Activated T-helper 1 cell treated with Interleukin-2 at 50 U/mL for 16 hours (primary cell): ENCODE measurements at places on chromosomes 2 and 18.

- DNase-seq = no peak
Measured at GRCh38 chr2:100870652-100871531, 51.0 kb downstream of the NPAS2 start.

DNA sequence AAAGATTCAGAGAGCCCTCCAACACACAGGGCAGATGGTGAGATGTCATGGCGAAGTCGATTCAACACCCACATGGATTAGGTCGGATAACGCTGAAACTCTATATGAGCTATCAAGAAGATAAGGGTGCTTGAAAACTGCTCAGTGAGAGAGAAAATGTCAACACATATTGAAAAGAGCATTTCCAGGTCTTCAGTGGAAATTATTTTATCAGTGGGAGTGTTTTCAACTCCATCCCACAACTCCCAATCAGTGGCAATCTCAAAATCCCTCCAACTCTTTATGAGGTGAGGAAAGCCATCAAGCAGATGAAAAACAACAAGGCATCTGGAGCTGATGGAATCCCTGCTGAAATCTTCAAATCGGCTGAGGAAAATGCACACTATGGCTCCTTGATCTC is 104.5 kb upstream of the KLHL14 start:
- no peak for DNase-seq

GRCh38 chr2:45929674-45930395 is 278.4 kb downstream of the PRKCE start:
- no peak for DNase-seq

- no peak for DNase-seq
Measured at GRCh38 chr18:46632401-46633071, 24.5 kb downstream of the LOXHD1 start.

DNA sequence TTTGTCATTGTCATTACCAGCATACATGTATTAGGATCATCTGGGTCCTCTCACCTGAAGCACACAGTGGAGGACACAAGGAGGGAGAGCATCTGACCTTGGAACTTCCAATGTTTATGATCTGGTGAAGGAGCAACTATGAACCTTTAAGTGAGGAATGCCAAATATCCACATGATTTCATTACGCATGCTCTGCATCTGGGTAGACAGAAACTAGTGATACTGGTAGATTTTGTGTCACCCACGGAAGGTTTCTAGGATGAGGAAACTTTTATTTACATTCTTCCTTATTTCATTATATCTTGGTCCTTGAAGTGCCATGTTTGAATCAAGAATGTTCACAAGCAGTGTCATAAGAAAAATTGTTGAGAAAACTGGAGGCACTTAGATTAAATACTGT is 32.1 kb downstream of the SPC25 start:
- DNase-seq = no peak

- DNase-seq = no peak
Measured at GRCh38 chr18:22186484-22186971, 17.1 kb downstream of the GATA6 start.

GRCh38 chr18:51278045-51278649 is 80.7 kb upstream of the MEX3C start:
- no peak for DNase-seq

DNA sequence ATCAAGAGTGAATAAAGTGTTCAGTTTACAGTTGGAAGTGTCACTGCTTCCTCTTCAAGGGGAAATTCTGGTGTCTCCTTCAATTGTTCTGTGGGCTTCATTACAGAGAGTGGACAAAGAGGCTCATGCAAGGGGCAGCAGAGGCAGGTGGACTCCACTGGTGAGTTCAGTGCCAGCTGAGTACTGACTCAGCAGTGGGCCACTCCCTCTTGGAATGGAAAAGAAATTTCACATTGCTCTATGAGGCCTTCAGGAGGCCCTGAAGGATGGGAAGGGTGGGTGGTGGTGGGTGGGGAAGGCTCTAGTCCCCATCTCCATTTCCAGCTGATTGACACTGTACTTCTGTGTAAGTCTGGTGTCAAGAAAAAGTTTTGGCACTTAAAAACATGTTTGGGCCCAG is 66.4 kb downstream of the PRELID3A start:
- DNase-seq = no peak

GRCh38 chr2:6214471-6214870 is 522.3 kb downstream of the SOX11 start:
- DNase-seq = no peak

DNA sequence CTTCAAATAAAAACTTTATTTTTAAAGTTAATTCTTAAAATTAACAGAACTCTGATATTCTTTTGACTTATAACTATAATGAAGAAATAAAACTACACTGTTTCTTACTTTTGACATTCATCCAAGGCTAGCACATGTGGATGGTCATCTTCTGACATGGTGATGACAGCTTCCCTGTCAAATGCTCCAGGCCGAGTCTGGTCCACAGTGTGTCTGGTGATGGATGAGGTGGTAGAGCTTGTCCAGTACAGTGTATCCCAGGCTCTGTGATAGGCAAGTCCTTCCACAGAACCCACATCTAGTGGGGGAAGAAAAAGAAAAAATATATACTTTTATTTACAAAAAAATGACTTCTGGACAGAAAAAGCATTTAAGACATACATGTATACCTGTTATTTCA is 1529.5 kb downstream of the LRP1B start:
- no peak for DNase-seq

GRCh38 chr2:150653351-150653750 is 165.9 kb upstream of the RND3 start:
- no peak for DNase-seq

DNA sequence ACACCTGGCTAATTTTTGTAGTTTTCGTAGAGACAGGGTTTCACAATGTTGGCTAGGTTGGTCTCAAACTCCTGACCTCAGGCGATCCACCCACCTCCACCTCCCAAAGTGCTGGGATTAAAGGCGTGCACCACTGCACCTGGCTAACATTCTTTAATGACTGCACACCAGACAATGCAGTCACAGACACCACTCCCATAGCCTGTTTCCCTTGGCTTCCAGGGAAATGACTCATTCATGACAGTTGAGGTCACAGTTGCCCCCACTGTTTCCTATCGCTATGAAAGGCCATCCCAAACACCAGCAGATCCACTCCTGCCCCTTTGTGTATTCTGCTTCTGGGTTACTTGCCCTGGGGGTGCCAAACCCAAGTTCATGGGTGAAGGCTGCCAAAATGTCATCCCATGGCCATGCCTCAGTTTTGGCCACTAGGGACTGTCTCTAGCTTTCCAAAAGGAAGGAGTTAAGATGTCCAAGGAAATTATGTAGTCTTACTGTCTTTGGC is 8.7 kb downstream of the CHMP1B start:
- DNase-seq = no peak

GRCh38 chr2:231914077-231914690 is 12.0 kb downstream of the NPPC start:
- DNase-seq = no peak

GRCh38 chr18:12462242-12462641 is 54.5 kb downstream of the PRELID3A start:
- DNase-seq = no peak

DNA sequence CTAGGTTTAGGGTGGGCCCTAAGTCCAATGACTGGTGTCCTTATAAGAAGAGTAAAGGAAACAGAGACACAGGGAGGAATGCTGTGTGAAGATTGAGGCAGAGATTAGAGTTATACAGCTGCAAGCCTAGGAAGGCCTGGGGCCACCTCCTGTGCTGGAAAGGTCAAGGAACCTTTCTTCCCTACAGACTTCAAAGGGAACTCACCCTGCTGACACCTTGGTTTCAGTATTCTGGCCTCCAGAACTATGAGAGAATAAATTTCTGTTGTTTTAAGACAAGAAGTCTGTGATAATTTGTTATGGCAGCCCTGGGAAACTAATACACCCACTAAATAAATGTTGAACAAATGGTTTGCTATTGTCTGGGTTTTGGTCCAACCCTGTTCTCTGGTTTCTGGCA is 102.3 kb upstream of the NEUROD1 start:
- DNase-seq = no peak

GRCh38 chr2:17869128-17869527 is 9.3 kb upstream of the KCNS3 start:
- no peak for DNase-seq

- DNase-seq = no peak
Measured at GRCh38 chr18:43129946-43130524, 14.6 kb upstream of the RIT2 start.

- DNase-seq = no peak
Measured at GRCh38 chr18:48554610-48555400, 16.0 kb downstream of the CTIF start.

- DNase-seq = no peak
Measured at GRCh38 chr18:56643381-56643780, 5.0 kb upstream of the TXNL1 start.

DNA sequence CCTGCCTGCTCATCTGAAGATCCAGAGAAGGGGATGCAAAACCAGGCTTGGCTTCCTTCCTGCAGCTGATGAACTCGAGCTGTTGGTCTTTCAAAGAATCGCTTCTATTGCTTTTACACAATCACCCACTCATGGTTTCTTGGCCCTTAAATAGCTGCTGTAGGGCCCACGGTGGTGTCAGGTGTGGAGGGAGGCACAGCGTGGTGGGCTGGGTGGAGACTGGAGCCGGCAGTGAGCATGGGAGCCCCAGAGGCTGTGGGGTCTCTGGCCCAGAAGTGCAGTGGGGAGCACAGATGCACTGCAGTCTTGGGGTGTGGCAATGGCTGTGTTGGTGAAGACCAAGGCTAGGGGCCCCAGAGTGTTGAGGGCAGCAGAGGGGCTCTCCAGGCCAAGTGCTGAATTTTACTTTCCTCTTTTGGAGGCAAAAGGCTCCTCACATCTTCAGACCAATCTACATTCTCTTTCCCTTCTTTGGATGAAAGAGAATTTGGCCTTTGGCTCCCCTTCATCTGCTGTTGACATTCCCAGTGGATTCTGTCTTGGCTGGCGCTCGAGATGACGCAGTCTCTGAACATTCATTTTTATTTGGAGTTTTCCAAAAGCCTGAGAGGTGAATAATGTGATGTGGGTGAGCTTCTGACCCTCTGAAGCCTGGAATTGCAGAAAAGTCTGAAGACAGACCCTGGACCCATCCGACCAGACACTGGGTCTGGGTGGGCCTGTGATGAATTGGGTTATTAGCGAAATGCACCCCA is 70.1 kb upstream of the ASB18 start:
- DNase-seq = no peak

DNA sequence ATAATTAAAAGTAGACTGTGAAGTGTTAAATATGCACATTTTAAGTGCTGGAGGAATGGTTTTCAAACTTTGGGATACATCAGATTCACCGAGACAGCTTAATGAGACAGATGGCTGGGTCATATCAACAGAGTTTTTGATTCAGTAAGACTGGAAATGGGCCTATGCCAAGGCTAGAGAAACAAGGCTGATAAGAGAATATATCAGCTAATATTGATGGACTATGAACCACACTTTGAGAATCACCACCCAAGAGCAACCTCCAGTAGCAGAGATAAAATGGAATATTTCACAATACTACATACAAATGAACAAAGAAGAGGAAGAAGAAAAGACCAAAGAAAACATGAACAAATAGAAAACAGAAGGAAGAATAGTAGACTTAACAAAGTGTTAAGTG is 450.2 kb upstream of the KLHL29 start:
- no peak for DNase-seq

- DNase-seq = no peak
Measured at GRCh38 chr2:125942585-125943424, 713.2 kb upstream of the GYPC start.

GRCh38 chr2:120453635-120453998 is 107.7 kb downstream of the INHBB start:
- no peak for DNase-seq

DNA sequence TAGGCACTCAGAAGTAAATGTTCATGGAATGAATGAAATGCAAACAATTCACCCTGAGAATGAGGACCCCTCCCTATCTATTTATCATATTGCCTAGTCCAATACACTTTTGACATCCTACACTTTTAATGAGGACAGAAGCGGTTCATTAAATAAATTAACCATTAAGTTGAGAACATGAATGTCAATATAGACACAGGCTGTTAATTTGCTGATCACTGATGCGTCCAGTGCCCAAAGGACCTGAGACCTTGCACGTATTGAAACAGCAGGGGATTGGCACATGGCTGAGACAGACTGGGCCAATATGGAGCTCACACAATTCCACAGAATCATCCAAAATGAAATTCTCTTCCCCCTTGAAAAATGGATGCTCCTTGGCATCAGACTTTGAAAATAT is 430.0 kb downstream of the SLC4A3 start:
- no peak for DNase-seq

GRCh38 chr18:57211412-57211750 is 64.5 kb downstream of the BOD1L2 start:
- no peak for DNase-seq

GRCh38 chr2:86011449-86011941 is 94.2 kb downstream of the POLR1A start:
- no peak for DNase-seq

GRCh38 chr2:195613922-195614321 is 43.1 kb upstream of the SLC39A10 start:
- DNase-seq = no peak

- DNase-seq = no peak
Measured at GRCh38 chr2:159711562-159712142, 654 bp upstream of the MARCHF7 start.

DNA sequence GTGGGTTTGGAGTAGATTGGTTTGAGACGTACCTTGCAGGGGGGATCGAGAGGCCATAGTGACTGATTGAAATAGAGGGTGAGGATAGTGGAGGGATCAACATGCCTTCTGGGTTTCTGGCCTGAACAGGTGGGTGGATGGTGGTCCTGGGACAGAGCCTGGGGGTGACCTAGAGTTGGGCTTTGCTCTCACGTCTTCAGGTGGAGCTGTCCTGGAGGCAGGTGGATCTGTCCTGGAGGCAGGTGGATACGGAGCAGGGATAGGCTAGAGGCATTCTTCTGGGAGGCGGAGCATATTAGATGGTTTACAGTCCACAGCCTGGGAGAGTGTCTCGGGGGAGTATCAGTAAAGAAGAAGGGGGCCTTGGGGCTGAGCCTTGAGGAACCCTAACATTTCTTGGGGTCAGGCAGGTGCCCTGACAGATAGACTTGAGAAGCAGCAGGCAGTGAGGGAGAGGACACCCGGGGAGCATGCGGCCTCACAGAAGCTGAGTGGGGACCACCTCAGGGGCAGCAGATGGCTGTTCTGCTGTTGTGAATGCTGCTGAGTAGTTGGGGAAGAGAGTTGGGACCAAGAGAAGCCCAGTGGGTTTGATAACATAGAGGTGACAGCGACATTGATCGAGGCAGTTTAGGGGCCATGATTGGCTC is 1.6 kb downstream of the CAPN10 start:
- DNase-seq = no peak
